DMS 273 treated with DMSO at 0.1 percent for 48 hours (cell line): ENCODE measurements at places on chromosomes 3 and 15.

DNA sequence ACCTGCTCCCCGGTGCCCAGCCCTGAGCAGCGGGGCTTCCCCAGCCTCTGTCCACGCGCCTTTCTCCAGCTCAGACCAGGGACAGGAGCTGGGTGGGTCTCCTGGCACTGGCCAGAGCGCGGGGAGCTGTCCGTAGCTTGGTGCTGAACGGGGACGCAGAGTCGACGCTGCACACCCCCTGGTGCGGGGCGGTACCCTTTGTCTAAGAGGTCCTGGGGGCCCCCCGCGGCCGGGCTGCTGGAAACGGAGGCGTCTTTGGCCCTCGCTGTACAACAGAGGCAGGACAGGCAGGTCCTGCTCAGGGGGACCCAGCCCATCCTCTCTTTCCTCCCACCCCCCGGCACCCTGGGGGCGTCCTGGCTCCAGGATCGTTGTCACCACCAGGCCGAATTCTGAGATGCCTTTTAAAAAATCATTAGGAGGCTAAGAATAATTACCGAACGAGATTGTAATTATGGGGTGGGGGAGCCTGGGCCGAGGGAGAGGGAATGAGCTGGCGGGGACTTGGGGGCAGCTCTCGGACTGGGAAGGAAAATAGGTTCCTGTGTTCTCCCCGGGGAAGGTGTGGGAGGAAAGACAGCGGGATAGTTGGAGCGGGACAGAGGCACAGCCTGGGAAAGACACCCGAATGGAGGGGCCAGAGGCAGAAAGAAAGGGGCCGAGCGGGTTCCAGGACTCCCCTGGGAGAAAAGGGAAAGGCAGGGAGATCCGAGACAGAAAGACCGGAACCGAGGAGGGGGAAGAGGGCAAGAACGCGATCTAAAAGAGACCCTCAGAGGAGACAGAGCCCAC is 4.1 kb upstream of the SKOR1 start:
- DNase-seq = no peak

GRCh38 chr3:34483311-34483887 is 685.0 kb downstream of the PDCD6IP start:
- DNase-seq = no peak

GRCh38 chr15:68022061-68022460 is 32.1 kb upstream of the PIAS1 start:
- no peak for DNase-seq

DNA sequence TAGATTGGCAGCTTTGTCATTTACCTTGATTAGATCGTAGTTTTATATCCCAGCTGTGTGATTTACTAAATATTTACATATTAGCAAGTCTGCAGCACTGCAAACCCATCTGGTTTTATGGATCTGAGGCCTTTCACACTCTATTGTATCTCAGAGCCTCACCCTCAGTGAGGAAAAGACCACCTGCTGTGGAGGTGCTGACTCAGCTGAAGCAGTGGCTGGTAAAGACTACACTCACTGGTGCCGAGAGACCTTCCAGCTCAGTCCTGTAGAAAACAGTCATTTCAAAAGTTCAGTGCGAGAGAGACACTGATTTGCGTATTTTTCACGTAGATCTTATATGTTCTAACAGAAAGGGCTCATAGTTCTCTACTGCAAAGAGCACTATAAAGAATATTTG is 307.8 kb upstream of the TPM1 start:
- no peak for DNase-seq

GRCh38 chr3:54949491-54950044 is 21.7 kb upstream of the LRTM1 start:
- DNase-seq = no peak

GRCh38 chr15:86919581-86919980 is 839.9 kb downstream of the AGBL1 start:
- DNase-seq = no peak

- no peak for DNase-seq
Measured at GRCh38 chr15:89845305-89845893, 30.7 kb upstream of the ANPEP start.

DNA sequence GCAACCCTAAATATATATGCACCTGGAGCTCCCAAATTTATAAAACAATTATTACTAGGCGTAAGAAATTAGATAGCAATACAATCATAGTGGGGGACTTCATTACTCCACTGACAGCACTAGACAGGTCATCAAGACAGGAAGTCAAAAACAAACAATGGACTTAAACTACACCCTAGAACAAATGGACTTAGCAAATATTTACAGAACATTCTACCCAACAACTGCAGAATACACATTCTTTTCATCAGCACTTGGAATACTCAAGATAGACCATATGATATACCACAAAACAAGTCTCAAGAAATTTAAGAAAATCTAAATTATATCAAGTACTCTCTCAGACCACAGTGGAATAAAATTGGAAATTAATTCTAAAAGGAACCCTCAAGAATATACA is 201.5 kb downstream of the OSBPL10 start:
- DNase-seq = no peak

DNA sequence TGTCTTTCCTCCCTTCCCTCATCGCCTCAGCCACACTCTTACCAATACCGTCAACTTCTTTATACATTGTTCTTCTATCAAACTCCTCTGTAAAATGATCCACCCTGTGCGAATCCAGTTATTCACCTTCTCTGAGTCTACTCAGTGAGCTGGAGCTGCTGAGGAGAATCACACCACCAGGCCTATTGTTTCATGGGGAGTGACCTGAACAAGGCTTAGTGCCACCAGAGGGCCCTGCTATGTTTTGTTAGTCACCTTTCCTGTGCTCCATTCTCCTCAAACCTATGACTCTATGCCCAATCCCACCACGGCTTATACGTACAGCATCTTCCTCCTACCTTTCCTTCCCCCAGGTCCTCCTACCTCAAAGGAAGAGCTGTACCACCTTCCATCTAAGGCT is 50.4 kb upstream of the MED12L start:
- no peak for DNase-seq
